NCI-H1417 treated with DMSO at 0.1 percent for 48 hours (cell line): ENCODE measurements at places on chromosomes 3 and 15.

DNA sequence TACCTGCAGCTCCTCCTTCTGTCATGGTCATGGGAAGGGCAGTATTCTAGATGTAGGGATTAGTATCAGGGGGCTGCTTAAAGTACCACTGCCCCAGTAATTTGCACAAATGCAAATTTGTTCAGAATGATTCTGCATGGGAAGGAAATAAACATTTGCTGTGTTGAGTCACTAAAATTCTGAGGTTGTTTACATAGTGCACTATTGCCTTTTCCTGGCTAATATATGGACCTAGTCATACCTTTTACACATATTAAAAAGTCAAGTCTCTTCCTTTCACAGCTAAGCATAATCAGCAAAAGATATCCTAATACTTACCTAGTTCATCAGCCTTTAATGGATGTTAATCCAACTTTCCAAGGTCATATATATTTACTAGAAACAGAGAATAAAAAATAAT lies 746.4 kb upstream of the NR2F2 start:
- no peak for DNase-seq

- no peak for DNase-seq
These were observed 19.0 kb upstream of the CCR2 start for GRCh38 chr3:46334741-46335478.

DNA sequence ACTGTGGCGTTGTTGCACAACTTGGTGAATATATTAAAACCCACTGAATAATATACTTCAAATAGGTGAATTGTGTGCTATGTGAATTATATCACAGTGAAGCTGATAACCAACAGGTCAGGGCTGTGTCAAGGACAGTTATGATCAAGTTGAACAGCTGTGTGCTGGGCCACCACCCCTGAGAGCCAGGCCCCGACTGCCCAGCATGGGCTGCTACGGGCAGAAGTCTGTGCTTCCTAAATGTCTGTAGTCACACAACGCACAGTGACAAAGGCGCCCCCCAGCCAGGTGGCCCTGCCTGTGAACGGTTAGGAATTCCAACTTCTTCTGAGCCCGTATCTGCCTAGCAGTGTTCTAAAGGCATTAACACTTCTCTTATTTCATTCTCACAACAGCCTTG lies 32.8 kb downstream of the TKT start:
- DNase-seq: no peak

- no peak for DNase-seq
These were observed 6.5 kb upstream of the MYH15 start for GRCh38 chr3:108516881-108517280.

DNA sequence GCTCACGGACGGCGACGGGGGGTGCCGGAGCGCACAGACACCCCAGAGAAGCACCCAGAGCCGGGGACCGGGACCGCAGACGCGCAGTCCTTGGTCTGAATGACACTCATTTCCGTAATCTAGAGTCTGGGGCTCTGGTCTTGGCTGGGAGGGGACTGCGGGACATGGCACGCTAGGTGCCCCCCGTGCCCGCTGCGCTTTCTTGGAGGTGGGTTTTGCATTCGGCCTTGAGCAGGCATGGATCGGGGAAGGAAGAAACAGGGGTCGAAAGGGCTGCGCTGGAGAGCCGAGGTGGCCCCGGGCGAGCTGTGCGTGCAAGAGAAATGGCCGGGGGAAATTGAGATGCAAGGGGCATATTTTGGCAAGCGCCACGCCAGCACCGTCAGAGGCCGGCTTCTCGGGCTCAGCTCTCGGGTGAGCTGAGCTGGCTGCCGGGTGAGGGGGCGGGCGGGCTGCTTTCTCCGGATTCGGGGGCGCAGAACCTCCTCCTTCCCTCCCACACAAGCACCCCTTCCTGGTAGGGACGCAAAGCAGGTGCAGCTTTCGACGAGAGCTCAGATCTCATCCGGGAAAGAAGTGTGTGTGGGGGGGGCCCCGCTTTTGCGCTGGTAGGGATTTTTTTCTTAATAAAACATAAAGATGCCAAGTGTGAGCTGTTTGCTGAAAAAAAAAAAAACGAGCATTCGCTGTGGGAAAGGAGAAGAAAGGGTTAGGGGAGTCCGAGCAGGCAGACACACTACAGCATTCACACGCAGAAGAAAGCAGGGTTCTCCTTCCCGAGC lies 963 bp upstream of the NTRK3 start:
- no peak for DNase-seq

DNA sequence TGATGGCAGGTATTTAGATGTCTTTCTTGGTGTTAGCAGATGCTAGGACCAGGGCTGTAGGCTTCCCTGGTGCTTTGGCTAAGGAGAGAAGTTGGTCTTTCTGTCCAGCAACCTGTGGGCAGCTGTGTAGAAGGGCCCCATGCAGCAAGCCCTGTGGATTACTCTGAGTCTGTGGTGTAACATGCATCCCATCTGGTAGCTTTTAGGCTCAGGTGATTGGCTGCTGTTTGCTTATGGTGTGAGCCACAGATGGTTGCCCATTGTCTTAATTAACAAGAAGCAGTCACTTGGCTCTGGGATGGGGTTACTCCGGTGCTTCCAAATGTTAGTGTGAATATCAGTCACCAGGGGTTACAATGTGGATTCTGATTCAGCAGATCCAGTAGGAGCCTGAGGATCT lies 368.6 kb upstream of the C2CD4B start:
- no peak for DNase-seq

DNA sequence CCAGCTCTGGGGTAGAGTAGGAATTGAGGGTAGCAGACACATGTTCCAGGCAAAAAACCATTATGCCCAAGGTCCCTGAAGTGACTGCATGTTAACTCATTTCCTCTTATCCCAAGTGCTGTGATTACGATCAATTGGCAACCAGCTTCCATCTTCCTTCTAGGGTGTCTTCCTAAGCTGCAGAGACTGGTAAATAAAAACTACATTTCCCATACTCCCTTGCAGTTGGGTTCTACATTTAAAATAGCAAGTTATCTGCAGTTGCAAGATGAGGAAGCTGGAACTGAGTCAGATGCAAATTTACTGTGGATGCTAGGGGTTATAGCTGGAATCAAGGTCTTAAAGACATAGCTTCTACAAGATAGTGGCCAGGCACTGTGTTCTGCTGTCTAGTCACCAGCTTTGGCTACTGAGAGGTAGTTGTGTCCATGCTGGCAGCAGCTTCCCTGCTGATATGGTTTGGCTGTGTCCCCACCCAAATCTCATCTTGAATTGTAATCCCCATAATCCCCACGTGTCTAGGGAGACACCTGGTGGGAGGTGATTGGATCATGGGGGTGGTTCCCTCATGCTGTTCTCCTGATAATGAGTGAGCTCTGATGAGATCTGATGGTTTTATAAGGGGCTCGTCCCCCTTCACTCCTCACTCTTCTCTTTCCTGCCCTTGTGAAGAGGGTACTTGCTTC lies 51.3 kb upstream of the FBN1 start:
- no peak for DNase-seq

DNA sequence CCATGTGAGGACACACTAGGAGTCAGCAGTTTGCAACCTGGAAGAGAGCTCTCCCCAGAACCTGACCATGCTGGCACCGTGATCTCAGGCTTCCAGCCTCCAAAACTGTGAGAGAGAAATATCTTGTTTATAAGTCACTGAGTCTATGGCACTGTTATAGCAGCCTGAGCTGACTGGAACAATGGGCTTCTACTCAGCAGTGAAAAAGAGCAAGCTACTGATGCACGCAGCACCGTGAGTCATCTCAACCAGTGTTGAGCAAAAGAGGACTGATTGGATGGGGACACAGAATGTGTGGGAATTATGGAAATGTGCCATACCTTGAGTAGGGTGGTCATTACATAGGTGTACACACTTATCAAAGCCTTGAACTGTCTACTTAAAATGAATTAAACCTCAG lies 230.4 kb downstream of the PLCL2 start:
- no peak for DNase-seq

GRCh38 chr3:148360051-148360450 lies 337.7 kb upstream of the AGTR1 start:
- no peak for DNase-seq

- no peak for DNase-seq
These were observed 67.9 kb downstream of the ATP8B4 start for GRCh38 chr15:50050986-50051743.

DNA sequence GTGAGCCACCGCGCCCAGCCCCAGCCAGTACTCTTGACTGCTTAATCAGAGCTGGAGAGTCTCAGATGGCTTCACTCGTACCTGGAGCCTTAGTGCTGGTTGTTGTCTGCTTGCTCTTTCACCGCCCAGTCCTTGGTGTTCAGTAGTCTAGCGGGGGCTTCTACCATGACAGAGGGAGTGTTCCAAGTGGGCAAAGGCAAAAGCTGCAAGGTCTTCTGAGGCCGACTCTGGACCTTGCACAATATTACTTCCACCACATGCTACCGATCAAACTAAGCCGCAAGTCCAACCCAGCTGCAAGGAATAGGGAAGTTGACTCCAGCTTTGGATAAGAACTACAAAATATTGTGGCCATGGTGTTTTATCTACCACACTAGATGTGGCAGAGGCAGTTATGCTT lies 6.6 kb downstream of the PARL start:
- no peak for DNase-seq

GRCh38 chr3:15268033-15268631 lies 62.1 kb downstream of the CAPN7 start:
- DNase-seq: no peak

DNA sequence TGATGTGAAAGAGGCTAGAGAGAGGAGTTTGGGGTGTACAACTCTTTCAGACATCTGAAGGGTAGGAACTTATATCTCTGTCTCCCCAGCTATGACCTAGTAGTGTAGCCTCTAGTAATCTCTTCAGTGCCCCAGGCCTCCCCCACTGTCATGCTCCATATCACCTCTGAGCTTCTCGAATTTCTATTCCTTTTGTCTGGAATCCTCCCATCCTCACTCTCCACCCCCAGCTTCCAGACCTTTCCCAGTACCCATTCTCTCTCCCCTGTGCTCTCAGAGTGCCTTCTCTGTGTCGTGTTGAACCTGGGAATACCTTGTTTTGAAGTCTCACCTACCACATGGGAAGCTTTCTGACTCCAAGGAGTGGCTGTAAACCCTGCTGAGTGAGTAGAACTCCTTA lies 3.6 kb upstream of the RBPMS2 start:
- no peak for DNase-seq

GRCh38 chr15:48494631-48495030 lies 150.9 kb downstream of the FBN1 start:
- DNase-seq: no peak

- no peak for DNase-seq
These were observed 40.2 kb upstream of the UBE2E2 start for GRCh38 chr3:23162934-23163333.

DNA sequence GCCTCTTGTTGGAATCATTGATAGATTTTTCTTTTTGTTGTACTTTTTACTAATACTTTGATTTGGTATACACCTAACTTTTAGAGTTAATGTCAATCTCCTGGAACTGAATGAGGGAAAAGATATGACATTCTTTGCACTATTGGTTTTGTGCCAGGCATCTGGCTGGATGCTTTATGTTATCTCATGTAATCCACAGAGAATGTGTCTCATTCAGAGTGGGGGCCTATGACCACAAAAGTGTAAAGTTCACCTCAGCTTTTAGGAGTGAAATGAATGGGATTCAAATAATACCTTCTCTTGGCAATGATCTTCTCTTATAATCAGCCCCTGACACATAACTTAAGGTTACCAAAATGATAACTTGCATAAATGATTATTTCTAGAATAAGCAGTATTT lies 329.1 kb upstream of the ROPN1 start:
- no peak for DNase-seq

- DNase-seq: no peak
These were observed 11.5 kb downstream of the CRYGS start for GRCh38 chr3:186532598-186533072.

- DNase-seq: no peak
These were observed 103.5 kb upstream of the RPL32 start for GRCh38 chr3:12944849-12945248.

GRCh38 chr15:71469413-71469812 lies 340.9 kb upstream of the NR2E3 start:
- DNase-seq: no peak

DNA sequence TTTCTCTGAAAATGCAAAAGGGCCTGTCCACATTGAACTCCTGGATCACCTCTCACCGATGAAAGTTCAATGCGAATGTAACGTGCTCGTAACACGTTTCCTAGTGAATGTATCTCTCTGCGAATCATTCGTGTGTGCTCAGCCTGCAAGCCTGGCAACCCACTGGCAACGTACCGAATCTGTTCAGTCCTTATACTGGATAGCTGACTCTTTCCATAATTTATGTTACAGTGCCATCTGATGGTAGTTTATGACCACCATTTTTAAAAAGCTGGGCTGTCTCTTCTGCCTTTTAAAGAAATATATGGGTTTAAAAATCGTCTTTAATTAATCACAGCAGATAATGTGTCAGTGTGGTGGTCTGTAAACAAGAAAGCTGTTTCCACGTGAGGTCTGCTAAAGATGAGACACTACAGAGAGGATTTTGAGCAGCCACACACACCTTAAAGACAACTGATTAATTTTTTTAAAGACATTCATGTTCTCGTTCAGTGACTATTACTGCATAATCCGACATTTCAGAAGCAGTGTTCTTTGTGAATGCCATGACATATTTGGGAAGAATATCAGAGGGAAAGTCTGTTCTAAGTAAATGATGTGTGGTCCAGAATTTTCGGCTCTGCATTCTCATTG lies 69.4 kb upstream of the FOXP1 start:
- DNase-seq: no peak

GRCh38 chr15:70503073-70503745 lies 260.1 kb downstream of the UACA start:
- DNase-seq: no peak

GRCh38 chr15:67100801-67101581 lies 35.6 kb downstream of the SMAD3 start:
- DNase-seq: no peak

DNA sequence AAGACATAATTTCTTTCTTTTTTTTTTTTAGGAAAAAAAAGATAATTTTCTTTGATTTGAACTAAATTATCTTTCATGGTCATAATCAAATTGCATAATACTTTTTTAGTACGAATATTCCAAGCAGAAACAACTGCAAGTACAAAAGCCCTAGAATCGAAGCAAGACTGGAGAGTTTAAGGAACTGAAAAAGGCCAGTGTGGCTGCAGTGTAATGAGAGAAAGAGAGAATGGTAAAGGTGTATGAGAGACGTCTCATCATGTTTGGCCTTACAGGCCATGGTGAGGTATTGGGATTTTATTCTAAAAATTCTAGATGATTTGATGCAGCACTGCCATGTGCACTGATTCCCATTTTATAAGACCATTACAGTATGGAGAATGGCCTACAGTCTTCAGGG lies 180.9 kb downstream of the SUCNR1 start:
- DNase-seq: no peak

GRCh38 chr15:83112233-83112955 lies 4.9 kb downstream of the TM6SF1 start:
- DNase-seq: no peak

DNA sequence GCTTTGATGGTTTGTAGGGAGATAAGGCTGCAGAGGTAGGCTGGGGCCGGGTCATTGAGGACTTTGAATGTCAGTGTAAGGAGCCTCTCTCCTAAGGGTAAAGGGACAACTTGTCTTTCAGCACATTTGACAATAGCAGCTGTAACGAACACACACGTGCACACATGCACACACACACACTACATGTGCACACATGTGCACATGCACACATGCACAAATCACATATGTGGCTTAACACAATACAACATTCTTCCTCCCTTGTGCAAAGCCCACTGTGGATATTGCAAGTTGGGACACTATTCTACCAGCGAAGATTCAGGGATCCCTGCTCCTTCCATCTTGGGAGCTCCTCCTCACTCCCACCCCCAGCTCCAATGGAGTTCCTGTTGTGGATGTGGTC lies 1.1 kb upstream of the CFAP100 start:
- no peak for DNase-seq

GRCh38 chr15:56098195-56098863 lies 104.9 kb upstream of the NEDD4 start:
- DNase-seq: no peak
